Right renal cortex interstitium (tissue), 3 donors: ENCODE measurements at places on chromosomes 1 and 21.

- no peak for DNase-seq
Observed at GRCh38 chr21:33984021-33984481, 68.4 kb upstream of the ATP5PO start.

DNA sequence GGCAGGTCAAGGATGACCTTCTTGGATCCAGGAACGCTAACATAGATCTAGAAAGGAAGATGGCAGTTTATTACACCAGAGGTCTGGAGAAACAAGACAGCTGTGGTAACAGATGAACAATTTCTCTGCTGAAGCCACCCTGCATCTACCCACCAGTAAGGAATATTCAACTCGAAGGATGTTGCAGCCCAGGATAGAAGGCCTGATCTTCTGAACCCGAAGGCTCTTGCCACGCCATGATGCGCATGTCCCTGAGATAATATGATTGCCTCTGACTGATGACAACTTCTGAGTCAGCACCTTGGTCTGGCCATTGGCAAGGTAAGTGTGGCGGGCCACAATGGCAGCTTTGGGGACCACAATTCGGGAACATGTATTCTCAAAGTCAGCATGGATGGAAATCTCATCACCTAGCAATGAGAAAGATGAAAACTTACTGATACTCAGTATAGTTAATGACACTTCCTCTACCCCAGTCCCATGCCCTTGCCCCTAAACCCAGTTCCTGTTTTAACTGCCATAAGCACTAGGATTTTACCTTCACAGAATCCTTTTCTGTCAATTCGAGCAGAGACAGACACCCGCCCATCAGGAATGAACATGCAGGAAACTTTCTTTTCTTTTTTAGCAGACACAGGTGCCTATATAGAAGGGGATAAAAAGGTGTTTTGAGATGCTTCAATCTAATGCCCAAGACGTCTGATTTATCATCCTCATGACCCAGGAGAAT, 1.8 kb downstream of the TXNIP start:
- DNase-seq: no peak

- DNase-seq: no peak
Observed at GRCh38 chr1:230907472-230908205, 39.3 kb upstream of the C1orf198 start.

- no peak for DNase-seq
Observed at GRCh38 chr21:29343519-29343918, 44.8 kb downstream of the BACH1 start.

DNA sequence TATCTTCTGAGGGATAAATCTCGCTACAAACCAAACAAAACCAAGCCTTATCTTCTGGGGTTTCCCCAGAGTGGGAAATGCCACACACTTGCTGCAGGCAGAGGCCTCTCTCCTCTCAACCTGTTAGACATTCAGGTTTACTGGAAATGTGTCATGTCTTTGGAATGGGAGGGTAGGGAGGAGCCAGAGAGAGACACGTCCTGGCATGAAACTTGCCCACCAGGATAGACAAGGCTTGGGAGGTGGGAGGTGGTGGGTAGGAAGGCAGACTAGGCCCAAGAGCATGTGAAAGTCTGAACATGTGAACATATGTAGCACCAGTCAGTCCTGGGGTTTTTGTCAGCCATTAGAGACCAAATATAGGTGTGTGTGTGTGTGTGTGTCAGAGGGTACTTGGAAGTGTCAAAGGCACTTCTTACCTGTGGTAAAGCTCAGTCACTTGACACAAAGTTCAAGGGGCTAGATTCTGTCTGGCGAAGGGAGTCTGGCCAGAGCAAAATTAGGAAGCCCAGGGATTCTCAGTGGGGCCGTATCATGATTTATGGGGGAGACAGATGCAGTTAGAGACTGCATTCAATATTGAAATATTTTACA, 32.4 kb upstream of the PIGC start:
- no peak for DNase-seq
